ENCODE measurements at places on chromosomes 3 and 15.
A peak's percentile ranks its signal among the peaks of the same experiment; 100 is the strongest.

DNA sequence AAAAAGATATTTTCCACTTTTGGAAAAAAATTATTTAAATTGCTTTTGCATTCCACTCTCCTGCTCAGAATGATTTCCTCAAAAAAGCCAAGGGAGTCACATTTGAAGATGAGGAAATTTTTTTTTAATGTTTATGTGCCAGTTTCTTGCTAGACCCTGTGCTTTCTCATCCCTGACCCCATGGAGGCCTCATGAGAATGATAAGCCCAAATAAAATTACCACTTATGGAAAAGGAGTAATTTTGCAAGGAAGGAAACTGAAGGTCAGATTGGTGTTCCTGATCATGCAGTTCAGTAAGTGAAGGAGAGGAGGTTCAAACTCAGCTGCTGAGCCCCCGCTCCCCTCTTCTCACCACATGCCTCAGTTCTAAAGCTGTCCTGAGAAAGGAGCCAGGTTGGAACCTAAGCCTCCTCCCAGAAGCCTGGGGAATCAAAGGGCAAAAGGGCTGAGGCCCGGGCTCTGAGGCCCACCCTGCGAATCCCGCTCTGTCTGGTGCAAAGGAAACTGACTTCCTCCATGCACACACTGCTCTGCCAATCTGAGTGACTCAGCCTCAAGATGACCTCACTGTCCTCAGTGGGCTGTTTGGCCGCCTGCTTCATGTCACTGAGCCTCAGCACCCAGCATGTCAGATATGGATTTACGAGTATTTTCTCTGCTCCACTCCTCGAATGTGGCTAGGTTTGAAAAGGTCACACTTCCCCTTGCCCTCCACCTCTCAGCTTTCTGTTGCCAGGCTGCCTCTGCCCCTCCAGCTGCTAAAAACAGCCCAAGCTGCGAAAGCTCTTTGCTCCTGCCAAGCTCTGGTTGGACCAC is 56.9 kb upstream of the FLNB start:
- peak; percentile 7 for DNase-seq

- no peak for DNase-seq
Observed at GRCh38 chr15:68375191-68375631, 56.8 kb downstream of the ITGA11 start.

DNA sequence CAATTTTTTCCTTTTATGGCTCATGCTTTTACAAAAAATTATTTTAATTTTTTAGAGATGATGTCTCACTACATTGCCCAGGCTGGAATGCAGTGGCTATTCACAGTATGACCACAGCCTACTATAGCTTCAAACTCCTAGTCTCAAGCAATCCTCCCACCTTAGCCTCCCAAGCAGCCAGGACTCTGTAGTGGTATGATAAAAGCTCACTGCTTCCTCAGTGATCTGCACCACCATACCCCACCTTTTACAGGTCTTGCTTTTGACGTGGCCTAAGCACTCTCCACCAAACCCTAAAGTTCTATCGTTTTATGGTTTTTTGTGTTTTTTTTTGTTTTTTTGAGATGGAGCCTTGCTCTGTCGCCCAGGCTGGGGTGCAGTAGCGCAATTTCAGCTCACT is 14.0 kb upstream of the TMF1 start:
- no peak for DNase-seq

DNA sequence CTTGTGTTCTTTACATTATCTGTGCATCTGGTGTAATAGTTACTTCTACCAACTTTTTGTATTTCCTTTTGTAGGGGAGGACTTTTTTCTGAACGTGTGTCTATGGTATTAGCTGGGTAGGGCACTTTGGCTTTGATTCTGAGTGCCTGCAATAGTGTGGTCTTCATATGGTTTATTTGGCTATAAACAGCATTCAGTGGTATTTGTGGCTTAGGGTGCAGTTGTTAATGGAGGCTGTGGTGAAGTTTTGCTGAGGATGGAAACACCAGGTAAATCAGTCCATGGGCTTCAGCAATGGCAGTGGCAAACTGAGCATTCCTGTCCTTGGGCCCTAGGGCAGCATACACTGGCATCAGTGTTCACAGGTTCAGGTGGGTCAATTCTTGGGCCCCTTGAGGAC is 230.6 kb upstream of the CTNNB1 start:
- DNase-seq = no peak

- peak; percentile 88 for DNase-seq
Observed at GRCh38 chr3:57227204-57227929, at the start of gene APPL1. TSS of gene APPL1 (plus strand) at chr3:57227729. CDS start at chr3:57227884, 155 bp downstream.

DNA sequence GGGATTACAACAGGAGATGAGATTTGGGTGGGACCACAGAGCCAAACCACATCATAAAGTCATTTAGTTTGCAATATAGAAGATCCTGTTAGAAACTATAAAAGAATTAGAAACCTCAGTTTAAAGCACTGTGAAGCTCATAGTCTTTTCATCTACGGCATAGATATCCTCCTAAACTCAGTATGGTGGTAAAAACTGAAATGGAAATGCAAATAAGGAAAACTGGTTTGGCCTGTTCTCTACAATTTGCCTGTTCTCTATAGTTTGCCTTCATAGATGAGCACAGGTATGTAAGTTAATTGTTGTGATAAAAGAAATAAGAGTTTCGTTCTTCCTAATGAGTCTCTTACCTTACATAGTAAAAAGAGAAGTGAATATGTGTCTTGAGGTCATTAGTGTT is 331.6 kb upstream of the ARL6 start:
- no peak for DNase-seq

DNA sequence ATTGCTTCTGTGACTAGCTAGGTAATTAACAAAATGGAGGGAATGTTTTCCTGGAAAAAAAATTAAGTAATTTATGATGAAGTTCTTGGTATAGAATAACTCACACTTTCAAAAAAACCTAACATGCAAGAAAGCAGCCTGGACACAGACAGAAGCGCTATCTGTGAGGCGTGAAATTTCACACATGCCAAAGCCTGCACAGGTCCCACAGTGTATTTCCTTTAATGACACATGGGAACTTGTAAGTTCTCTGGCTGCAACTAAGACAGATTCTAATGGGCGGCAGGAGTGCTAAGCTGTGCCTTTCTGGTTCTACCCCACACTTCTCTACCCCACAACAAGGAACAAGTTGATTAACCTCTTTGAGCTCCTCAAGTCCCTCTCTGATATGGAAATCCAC is 84.9 kb upstream of the NEO1 start:
- no peak for DNase-seq

DNA sequence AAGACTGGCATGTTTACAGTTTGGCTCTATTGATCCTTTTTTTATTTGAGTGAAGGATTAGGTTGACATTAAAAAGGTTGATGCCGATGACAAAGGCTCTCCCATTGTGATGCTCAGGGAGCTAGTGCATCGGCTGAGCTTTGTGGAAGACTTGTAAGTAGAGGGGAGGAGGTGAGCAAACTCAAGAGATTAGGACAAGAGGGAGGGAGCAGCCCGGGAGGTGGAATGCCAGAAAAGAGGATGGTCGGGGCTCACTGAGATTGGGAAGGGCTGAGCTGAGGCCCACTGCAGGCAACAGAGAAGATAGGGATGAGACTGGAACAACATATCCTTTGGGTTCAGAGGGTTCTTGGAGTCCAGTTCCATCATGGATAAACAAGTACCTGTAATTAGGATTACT is 26.5 kb upstream of the PSMD6 start:
- DNase-seq = no peak

GRCh38 chr3:134809427-134810051 is 14.5 kb downstream of the EPHB1 start:
- DNase-seq = no peak

All from amygdala (tissue), 56 donors.